ENCODE measurements at places on chromosomes 5 and 9.

DNA sequence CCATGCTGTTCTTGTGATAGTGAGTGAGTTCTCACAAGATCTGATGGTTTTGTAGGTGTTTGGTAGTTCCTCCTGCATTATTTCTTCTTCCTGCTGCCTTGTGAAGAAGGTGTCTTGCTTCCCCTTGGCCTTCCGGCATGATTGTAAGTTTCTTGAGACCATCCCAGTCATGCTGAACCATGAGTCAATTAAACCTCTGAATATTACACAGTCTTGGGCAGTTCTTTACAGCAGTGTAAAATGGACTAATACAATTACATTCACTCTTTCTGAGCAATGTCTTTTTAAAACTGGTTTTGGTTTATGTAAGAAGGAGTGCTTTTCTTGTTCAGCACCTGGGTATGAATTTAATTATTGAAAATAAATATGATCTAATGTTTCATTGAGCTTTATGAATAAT lies 50.7 kb upstream of the ARRDC3 start:
- no peak for DNase-seq

DNA sequence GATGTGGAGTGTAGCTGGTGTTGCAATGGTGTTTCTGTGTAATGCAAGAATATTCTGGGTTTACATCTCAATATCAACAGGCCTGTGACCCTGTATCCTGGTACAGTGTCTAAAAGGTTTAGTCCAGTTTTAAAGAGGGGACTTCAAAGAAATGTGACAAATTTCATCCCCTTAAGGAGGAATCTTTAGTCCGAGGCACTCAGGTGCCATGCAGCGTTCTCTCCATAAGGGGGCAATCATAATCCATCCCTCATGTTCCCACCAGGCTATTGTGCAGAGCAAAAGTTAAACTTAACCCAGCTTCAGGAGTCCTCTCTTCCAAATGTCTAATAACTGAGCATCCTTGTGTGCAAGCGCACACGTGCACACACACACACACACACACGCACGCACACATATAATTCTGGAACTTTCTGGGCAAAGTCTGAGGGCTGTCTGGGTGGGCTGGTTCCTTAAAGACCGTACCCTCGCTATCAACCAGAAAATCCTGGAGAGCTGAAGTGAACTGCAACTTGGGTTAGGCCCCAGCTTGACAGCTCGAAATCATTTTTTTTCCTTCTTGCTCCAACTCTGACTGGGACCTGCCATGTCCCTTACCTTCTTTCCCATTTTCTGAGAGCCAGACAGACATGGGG lies 46.0 kb downstream of the CRB2 start:
- DNase-seq = no peak

DNA sequence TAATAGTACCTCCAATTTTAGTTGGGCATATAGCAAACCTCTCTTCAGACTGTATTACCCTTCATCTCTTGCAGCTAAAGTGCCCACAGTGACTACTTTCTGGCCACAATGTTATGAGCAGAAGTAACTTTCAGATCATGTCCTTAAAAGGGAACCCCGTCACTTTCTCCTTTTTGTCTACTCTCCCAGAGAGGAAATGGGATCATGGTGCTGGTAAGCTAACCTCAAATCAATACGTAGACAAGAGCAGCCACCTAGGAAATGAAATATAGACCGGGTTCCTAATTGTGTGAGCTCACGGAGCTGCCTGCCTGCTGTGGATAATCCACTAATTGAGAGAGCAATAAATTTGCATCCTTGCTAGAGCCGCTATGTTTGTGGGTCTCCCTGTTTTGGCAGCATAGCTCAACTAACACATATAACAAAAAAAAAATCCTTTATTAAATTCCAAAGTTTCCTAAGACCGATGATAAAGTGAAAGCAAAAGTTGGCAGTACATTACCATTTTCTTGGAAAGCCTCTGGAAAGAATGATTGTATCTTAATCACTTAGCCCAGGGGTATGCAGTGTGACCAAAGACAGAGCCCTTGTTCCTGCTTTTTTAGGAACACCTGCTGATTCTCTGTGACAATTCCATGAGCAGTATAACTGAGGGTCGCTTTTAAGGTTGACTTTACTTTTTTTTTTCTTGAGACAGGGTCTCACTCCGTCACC lies 5.6 kb upstream of the IL7R start:
- no peak for DNase-seq

GRCh38 chr9:81596679-81597418 lies 92.5 kb downstream of the TLE1 start:
- no peak for DNase-seq

- no peak for DNase-seq
These were observed 60.2 kb upstream of the SLC2A8 start for GRCh38 chr9:127336506-127337352.

DNA sequence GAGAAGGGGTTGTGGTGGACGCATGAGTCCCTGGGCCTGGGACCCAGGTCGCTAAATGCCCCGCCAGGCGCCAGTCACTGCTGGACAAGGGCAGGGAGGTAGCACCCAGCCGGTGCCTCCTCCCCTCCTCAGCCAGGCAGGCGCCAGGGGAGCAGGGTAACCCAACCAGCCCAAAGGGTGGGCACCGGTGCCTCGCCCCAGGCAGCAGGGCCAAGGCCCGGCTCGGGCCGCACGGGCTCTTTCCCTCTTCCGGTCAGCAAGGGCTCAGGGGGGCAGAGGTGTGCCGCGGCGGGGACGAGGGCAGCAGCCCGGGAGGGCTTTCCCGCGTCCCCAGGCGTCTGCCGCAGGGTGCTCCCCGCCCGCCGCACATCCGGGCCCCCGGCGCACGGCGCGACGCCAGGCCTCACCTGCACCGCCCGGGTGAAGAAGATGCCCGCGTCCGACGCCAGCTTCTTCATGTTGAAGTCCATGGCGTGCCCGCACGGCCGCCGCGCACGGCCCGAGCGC lies 393 bp downstream of the SH3GLB2 start:
- DNase-seq = no peak

- DNase-seq = no peak
These were observed 107.3 kb downstream of the LHX2 start for GRCh38 chr9:124118894-124119293.

DNA sequence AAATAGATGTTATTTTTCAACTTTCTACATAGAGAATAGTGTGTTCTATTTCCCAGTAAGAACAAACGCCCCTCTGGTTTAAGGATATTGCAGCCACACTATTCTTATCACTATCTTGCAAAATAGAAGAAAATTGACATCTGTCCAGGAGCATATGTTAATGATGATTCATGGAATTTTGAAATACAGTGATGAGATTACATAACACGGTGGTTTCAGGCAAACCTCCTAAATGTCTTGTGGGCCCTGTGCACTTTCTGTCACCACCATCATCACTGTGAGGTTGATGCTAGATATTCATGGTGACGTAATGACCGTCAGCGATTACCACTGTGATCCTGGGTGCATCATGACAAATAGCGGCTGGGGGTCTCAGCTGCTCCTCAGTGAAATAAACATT lies 48.1 kb downstream of the CFAP90 start:
- no peak for DNase-seq

GRCh38 chr5:150291388-150292385 lies 2.1 kb upstream of the CAMK2A start:
- DNase-seq = no peak

GRCh38 chr5:125525356-125525755 lies 778.9 kb upstream of the ZNF608 start:
- no peak for DNase-seq

DNA sequence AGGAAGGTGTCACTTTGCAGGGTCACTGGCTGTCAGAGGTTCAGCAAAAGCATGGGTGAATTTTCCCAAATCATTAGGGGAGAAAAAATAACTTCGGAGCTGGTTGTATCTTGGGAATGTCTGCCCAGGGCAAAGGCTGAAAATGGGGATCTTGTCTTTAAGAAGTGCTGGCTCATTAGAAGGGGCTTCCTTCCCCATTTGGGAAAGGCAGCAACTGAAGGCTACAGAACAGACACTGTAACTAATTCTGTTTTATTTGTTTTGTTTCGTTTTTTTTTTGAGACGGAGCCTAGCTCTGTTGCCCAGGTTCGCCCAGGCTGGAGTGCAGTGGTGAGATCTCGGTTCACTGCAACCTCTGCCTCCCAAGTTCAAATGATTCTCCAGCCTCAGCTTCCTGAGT lies 70.3 kb upstream of the PCA3 start:
- no peak for DNase-seq

- no peak for DNase-seq
These were observed 139.7 kb downstream of the MEF2C start for GRCh38 chr5:88743231-88743834.

DNA sequence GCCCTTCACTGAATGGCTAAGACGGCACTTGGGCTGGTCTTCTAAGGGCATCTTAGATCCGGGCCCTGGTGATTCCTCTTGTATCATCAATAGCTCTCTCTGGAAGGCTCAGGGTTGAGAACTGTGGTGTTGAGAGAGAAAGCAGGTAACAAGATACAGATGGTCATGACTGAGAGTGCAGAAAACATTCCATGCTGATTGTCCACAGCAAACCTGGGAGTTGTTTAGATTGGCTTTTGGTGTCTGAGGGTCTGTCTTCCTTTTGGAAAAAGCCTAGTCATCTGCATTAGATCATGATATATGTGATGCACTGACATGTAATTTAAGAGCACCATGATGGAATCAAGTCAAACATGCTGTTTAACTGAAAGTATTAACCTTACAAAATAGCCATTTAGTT lies 331.9 kb downstream of the ADAMTS6 start:
- no peak for DNase-seq

DNA sequence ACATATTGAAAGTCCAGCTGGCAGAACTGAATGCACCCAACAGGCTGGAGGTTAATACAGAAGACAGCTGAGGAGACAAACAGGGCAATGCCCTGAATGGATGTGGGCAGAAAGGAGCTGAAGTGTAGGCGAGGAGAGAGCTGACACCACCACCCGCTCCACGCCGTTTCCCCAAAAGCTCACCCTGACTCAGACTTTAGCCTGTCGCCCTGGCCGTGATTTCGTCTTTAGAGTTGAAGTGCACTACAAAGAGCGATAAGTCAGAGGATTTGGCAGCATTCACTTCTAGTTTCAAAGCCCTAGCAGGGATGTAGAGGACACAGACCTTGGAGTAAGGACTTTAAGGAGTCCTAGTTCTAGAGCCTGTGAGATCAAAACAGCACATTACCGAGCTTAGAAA lies 2.2 kb upstream of the ERAP1 start:
- no peak for DNase-seq

DNA sequence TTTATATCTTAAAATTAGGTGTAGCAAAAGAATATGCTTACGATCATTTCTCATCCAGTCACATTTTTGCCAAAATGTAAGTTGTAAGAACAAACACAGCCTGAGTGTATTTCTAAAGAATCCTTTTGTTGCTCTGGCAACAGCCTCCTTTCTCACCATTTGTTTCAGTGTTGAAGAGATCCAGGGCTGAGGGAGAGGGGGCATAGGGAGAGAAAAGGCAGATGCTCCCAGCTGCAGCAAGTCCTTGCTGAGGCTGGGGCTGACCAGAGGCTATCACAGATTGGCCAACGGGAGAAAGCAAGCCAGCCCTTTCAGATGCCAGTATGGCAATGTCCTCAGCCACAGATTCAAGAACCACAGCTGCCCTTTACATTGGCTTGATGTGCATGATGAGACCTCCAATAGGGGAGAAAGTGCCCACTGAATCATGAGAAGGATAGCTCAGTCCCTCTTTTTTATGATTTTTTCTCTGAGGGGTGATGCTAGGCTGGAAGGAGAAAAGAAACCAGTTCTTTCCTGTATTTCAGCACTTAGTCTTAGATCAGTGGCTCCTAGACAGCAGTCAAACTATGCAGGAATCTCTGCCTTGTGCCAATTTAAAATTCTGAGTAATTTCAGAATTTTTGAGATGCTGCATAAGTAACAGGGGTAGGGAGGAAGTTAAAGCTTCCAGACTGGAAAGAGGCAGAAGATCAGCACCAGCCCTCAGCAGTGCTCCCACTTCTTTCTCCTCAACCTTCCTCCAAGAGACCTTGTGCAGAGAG lies 142.1 kb downstream of the LHFPL2 start:
- no peak for DNase-seq

DNA sequence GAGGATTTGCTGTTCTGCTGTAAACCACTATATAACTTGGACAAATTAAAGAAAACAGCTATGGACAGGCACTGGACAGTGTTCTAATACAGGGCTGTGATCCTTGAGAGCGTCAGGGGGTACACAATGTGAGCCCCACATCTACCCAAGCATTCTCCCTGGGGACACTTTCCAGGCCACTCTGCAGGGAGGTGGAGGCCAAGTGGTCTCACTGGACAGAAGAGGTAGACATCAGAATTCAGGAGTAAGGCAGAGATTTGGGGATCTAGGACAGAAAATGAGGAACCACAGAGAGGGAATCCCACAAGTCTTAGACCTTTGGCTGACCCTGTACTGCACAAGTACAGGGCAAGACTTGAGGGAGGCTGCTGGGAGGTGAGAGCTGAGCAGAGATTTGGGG lies 3.8 kb upstream of the IGFBPL1 start:
- no peak for DNase-seq

DNA sequence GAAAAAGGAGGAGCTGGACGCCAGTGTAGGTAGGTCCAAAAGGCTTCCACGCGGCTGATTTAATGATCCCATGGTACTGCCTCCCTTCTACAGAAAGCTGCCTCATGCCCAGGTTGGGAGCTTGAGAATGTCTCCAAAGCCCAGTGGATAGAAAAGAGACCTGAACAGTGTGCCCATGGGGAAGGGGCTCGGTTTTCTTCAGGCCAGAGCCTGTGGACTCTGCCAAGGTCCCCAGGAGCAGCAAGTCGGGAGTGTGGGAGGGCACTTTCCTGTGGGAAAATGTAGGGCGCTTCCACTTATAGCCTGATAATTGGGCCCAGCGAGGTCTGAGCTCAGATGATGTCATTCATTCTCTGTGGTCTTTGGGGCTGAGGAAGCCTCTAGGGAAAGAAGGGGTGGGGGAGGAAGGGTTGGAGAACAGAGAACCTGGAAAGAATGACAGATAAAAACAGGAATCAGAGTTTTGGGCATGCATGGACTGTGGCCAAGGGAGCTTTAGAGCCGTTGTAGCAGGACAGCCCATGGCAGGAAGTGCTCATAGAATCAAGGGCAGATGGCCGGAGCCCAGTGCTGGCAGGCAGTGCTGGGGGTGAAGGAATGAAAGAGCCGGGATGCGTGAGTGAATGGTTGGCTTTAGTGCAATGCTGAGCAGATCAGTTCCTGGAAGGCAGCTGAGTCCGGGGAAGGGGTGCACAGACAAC lies 42.5 kb upstream of the SH3PXD2B start:
- no peak for DNase-seq
